Activated T-helper 2 cell treated with anti-CD3 and anti-CD28 coated beads, Interferon-gamma antibody, Interleukin-2, Interleukin-4, amounts not matched to agents 10 μg/mL and 5 μg/mL and 100 μg/mL, durations not matched to agents 14 hours and 24 hours and 36 hours (primary cell): ENCODE measurements at places on chromosomes 12 and 14. TPM values are rescaled to one million over a fixed set of nuclear protein-coding genes. Genes with fewer than 3 reads are reported as not detected.

Gene INSM2
- not detected in 2 replicates for total RNA-seq

Gene ADAM20
- total RNA-seq: 0.25 and 0.39 TPM in 2 replicates

Gene STXBP6
- not detected in 2 replicates for total RNA-seq

DNA sequence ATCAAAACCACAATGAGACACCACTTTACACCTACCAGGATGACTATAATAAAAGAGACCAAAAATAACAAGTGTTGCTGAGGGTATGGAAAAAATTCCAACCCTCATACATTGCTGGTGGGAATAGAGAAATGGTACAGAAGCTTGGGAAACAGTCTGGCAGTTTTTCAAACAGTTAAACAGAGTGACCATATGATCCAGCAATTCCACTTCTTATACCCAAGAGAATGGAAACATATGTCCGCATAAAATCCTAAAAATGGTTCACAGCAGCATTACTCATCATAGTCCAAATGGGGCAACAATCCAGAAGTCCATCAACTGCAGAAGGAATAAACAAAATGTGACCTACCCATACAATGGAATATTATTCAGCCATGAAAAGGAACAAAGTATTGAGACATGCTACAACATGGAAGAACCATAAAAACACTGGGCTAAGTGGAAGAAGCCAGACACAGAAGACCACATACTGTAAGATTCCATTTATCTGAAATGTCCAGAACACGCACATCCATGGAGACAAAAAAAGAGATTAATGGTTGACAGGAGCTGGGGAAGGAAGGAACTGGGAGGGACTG lies 44.5 kb downstream of the CHGA start:
- peaks cover 3% of the 10 kb centered on the region for H3K36me3 ChIP-seq
- H3K27me3 ChIP-seq: no peaks in the 10 kb centered on the region
- H3K27ac ChIP-seq: no peak overlapping the region
- no peak for DNase-seq
- H3K4me1 ChIP-seq: peaks cover 3% of the 10 kb centered on the region
- no peak overlapping the region for H3K4me3 ChIP-seq

GRCh38 chr12:125049093-125049458 lies 16.2 kb upstream of the AACS start:
- H3K4me1 ChIP-seq: peaks cover 9% of the 10 kb centered on the region
- no peaks in the 10 kb centered on the region for H3K36me3 ChIP-seq
- no peak for DNase-seq

DNA sequence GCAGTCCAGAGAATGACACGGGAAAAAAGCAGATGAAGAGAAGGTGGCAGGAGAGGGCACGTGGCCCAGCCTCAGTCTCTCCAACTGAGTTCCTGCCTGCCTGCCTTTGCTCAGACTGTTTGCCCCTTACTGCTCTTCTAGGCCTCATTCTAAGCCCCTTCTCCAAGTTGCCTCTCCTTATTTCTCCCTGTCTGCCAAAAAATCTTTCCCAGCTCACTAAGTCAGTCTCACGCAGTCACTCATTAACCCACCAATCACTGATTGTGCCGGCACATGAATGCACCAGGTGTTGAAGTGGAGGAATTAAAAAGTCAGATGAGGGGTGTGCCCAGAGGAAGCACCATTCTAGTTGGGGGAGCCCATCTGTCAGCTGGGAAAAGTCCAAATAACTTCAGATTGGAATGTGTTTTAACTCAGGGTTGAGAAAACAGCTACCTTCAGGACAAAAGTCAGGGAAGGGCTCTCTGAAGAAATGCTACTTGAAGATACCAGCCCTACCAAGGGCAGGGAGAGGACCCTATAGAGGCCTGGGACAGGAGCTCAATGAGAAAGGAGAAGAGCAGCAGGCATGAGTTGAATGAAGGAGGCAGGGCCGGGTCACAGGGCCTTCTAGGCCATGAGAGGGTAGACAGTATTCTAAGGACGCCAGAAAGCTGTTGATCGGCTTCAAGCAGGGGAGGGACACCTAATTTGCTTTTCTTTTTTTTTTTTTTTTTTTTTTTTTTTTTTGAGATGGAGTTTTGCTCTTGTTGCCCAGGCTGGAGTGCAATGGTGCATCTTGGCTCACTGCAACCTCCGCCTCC lies 40.9 kb downstream of the DAD1 start:
- H3K27me3 ChIP-seq: no peaks in the 10 kb centered on the region
- peak overlapping the region; percentile 98 for H3K27ac ChIP-seq
- peaks cover 94% of the 10 kb centered on the region for H3K4me1 ChIP-seq
- no peak for DNase-seq
- peak overlapping the region; percentile 78 for H3K4me3 ChIP-seq

DNA sequence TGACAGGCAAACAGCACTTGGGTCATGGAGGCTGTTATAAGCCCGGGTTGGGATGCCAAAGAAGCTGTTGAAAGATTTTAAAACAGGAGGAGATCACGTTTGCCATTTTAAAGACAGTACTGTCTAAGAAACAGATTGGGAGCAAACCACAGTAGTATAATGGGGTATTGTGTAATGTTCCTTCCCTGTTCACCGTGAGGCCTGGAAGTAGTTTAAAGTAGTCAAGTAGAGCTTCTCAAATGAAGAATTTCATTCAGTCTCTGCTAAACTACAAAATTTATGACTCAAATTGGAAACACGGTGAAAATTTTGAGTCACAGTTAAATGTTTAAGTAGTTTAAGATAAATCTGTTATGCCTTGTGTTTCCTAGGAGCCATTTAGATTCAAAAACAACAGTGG lies 35.8 kb downstream of the ATP2A2 start:
- no peak for DNase-seq
- peaks cover 50% of the 10 kb centered on the region for H3K36me3 ChIP-seq
- peaks cover 46% of the 10 kb centered on the region for H3K4me1 ChIP-seq
- H3K27ac ChIP-seq: peak overlapping the region; percentile 77
- no peak overlapping the region for H3K4me3 ChIP-seq
- no peaks in the 10 kb centered on the region for H3K27me3 ChIP-seq

DNA sequence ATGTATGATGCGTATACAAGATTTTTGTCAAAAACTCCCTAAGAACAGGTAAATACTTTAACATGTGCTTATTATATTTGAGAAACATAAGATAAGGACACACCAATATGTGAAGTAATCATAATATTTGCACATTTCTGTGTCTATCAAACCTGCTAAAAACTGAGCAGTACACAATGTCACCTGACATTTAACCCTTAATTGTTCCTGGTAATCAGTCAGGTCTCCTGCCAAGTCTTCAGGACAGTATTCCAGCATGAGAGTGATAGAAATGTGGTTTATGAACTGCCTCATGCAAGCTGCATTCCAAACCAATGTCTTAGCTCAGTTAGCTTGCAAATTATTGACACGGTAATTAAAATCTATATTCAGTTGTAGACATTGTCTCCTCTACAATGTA lies 4.2 kb downstream of the SOX5 start:
- H3K36me3 ChIP-seq: no peaks in the 10 kb centered on the region
- no peaks in the 10 kb centered on the region for H3K4me1 ChIP-seq
- no peak for DNase-seq
- H3K27ac ChIP-seq: no peak overlapping the region

DNA sequence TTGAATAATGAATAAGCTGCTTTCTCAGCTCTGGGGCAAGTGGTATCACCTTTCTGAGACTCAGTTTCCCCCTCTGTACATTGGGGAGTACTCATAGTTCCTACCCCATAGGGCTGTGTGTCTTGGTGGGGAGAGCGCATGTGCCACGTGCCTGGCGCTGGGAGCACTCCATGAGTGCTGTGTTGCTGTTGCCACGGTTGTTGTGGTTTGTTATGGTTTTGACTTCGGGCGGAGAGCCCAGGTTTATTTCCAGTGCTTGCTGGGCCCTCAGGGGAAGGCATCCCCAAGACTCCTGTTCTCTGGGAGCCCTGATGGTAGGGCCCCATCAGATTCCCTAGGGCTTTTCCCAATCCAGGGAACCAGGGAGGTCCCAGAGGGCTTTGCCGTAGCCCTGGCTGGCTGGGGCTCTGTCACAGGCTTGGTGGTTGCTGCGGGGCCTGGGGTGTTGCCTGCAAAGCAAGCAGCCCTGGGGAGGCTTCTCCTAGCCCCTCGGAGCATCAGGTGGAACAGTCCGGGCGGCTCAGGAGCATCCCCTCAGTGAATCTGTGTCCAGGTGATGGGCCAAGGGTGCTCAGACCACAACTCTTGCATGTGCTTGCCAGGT lies 18.6 kb downstream of the SH2B3 start:
- no peaks in the 10 kb centered on the region for H3K27me3 ChIP-seq
- DNase-seq: no peak
- peaks cover 43% of the 10 kb centered on the region for H3K4me1 ChIP-seq
- peaks cover 59% of the 10 kb centered on the region for H3K36me3 ChIP-seq
- H3K27ac ChIP-seq: no peak overlapping the region

DNA sequence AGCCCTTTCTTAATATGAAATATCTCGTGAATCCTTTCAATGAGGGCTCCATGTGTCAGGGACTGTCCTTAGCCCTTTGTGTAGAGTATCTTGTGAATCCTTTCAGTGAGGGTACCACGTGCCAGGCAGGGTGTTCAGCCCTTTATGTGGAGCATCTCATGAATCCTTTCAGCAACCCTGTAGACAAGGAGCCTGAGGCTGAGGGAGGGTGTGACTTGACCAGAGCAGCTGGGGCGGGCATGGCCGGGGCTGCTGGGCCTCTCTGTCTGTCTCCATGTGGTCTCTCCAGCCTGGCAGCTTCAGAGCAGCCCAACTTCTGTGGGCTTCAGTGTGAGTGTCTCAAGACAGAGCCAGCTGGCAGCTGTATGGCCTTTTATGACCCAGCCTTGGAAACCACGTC lies 140.2 kb downstream of the AACS start:
- H3K36me3 ChIP-seq: no peaks in the 10 kb centered on the region
- no peak overlapping the region for H3K4me3 ChIP-seq
- no peak overlapping the region for H3K27ac ChIP-seq
- peaks cover 10% of the 10 kb centered on the region for H3K27me3 ChIP-seq
- no peak for DNase-seq

GRCh38 chr12:100967189-100967588 lies 172.6 kb downstream of the ANO4 start:
- no peak overlapping the region for H3K27ac ChIP-seq
- no peaks in the 10 kb centered on the region for H3K36me3 ChIP-seq
- H3K4me3 ChIP-seq: no peak overlapping the region
- no peaks in the 10 kb centered on the region for H3K27me3 ChIP-seq

- H3K27ac ChIP-seq: no peak overlapping the region
- no peaks in the 10 kb centered on the region for H3K36me3 ChIP-seq
- no peak overlapping the region for H3K4me3 ChIP-seq
- H3K27me3 ChIP-seq: no peaks in the 10 kb centered on the region
Measured at GRCh38 chr14:66435683-66436082, 50.5 kb upstream of the CCDC196 start.

DNA sequence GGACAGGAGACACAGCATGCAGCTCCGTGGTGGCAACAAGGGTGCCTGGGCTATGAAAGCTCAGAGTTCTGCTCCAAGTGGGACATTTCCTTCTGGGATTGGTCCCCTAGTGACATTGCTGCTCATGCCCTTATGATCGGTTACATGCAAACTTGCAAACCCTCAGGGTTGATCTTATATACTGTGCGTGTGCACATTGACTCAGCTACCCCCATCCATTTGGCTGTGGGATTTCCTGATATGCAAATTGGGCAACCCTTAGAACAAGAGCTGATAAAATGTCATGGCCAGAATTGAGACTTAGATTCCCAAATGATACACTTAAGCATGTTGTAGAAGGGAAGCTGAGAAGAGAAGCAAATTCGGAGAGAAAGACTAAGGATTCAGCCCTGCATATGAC lies 72.8 kb upstream of the BDKRB2 start:
- no peak overlapping the region for H3K4me3 ChIP-seq
- no peaks in the 10 kb centered on the region for H3K36me3 ChIP-seq
- H3K27me3 ChIP-seq: peaks cover 11% of the 10 kb centered on the region
- H3K4me1 ChIP-seq: no peaks in the 10 kb centered on the region

- no peak overlapping the region for H3K27ac ChIP-seq
- H3K27me3 ChIP-seq: peaks cover 33% of the 10 kb centered on the region
- DNase-seq: no peak
- no peak overlapping the region for H3K4me3 ChIP-seq
Measured at GRCh38 chr12:69649529-69649928, 38.8 kb upstream of the LRRC10 start.

DNA sequence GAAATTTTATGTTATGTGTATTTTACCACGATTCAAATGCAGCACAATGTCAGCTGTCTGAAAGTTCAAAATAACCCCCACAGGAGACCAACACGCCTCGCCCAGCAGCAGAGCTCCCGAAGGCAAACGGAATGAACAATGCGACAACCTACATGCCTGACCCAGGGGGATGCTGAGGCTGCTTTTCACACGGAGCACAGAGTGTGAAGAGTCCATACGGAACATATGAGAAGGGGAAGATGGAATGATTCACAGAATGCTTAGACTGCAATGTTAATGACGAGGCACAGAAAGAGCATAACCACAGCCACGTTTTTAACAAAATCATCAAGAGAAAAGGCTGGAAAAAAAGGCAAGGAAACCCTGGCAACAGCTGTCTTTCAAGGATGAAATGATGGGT lies 22.6 kb downstream of the ZFYVE21 start:
- H3K27me3 ChIP-seq: no peaks in the 10 kb centered on the region
- H3K27ac ChIP-seq: no peak overlapping the region
- H3K4me1 ChIP-seq: no peaks in the 10 kb centered on the region
- H3K4me3 ChIP-seq: no peak overlapping the region
- H3K36me3 ChIP-seq: no peaks in the 10 kb centered on the region
- DNase-seq: no peak

DNA sequence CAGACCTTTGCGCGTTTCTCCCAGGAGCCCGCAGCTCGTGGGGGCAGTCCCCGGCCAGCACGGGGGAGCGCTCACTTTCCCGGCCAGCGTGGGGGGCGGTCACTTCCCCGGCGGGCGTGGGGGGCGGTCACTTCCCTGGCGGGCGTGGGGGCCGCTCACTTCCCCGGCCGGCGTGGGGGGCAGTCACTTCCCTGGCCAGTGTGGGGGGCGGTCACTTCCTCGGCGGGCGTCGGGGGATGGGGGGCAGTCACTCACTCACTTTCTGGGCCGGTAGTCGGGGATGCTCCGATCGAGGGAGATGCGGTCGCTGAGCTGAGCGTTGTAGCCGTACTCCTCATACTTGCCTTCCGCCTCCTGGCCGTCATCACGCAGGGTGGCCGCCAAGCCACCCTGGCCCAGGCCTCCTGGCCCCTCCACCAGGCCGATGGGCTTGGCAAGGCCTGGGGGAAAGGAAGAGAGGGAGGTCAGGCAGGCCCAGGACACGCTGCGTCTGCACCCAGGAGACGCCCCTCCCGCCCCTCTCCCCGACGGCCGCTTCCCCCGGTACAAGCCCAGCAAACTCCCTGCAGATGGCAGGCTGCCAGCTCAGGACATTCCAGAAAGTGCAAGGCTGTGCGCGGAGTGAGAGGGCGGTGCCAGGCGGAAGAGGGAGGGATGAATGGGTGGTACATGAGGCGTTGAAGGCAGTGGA lies 43.3 kb downstream of the GALNT9 start:
- peaks cover 13% of the 10 kb centered on the region for H3K27me3 ChIP-seq
- no peak for DNase-seq
- no peaks in the 10 kb centered on the region for H3K4me1 ChIP-seq
- no peak overlapping the region for H3K4me3 ChIP-seq
- no peaks in the 10 kb centered on the region for H3K36me3 ChIP-seq

- no peak overlapping the region for H3K27ac ChIP-seq
- no peak overlapping the region for H3K4me3 ChIP-seq
- H3K27me3 ChIP-seq: peaks cover 3% of the 10 kb centered on the region
- no peaks in the 10 kb centered on the region for H3K36me3 ChIP-seq
- DNase-seq: no peak
Measured at GRCh38 chr12:101634724-101635123, 40.0 kb downstream of the MYBPC1 start.
